CD4-positive, alpha-beta T cell treated with Interleukin-17A for 4 hours (primary cell): ENCODE measurements at places on chromosomes 11 and 22.

DNA sequence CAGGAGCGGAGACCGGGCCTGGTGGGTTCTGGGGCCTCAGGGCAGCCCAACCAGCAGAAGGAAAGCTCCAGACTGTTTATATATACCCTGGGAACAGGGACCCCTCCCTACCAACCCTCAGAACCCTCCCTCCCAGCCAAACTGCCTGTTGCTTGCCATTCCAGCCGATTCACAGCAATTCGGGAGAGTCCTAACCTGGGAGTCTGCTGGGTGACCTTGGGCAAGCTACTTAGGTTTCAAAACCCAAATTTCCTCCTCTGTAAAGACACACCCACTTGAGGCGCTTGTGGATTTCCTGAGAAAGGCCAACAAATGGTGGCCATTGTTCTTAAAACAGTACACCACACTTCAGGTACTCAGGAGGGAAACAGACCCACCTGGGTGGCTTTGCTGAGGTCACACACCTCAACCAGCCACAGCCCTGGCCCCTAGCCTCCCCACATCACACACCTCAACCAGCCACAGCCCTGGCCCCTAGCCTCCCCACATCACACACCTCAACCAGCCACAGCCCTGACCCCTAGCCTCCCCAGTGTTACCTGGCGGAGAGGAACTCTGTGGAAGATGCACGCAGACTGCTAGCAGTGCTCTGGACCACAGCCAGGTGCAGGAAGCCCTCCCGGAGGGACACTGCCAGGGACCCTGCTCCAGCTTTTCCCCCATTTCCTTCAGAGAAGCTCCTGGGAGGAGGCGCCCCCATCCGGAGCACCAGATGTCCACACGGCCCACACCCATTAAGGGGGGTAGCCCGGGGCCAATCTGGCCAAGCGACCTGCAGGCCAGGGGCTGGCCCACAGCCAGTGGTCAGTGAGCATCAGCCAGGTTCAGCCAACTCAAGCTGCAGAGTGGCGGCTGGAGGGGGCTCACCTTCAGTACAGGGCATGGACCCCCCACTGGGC lies 6.2 kb downstream of the SHISA8 start:
- peak; percentile 23 for DNase-seq

- DNase-seq: no peak
Observed at GRCh38 chr11:35876786-35877185, 67.1 kb upstream of the LDLRAD3 start.

- DNase-seq: no peak
Observed at GRCh38 chr22:24319451-24319850, 48.8 kb downstream of the SPECC1L start.

DNA sequence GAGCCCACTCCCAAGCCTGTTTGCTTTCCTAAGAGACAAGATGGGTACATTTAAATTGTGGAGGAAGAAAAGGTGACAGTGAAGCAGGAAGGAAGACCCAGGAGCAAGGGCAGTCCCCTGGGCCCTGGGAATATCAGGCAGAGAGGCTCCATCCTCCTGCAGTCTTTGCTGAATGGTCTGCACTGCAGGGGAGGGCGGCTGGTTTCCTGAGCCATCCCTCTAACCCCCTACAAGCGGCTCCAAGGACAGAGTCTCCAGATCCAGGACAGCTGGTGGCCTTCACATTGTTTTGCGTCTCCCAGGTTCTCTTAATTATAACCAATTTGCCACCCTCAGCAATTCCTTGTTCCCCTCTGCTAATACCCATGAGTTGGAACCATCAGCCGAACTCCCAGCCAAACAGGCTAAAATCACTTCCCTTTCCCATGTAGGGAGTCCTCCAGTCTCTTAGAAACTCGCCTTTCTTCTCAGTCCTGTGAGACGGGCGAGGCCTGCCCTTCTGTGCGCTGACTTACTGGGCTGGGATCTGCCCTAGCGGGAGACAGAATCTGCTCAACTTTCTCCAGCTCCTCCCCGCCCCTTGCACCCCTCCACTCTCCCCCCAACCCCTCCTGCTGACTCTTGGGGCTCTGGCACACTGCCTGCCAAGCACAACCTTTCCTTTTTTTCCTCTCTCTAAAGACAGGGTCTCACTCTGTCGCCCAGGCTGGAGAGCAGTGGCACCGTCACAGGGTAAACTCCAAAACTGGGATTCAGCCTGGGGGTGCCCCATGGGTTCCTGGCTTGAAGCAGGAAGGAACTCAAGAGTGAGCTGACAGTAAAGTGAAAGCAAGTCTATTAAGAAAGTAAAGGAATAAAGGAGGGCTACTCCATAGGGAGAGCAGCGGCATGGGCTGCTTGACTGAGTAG lies 53.4 kb upstream of the EMID1 start:
- DNase-seq: no peak

- DNase-seq: no peak
Observed at GRCh38 chr22:23842599-23842998, 3.8 kb upstream of the DERL3 start.

DNA sequence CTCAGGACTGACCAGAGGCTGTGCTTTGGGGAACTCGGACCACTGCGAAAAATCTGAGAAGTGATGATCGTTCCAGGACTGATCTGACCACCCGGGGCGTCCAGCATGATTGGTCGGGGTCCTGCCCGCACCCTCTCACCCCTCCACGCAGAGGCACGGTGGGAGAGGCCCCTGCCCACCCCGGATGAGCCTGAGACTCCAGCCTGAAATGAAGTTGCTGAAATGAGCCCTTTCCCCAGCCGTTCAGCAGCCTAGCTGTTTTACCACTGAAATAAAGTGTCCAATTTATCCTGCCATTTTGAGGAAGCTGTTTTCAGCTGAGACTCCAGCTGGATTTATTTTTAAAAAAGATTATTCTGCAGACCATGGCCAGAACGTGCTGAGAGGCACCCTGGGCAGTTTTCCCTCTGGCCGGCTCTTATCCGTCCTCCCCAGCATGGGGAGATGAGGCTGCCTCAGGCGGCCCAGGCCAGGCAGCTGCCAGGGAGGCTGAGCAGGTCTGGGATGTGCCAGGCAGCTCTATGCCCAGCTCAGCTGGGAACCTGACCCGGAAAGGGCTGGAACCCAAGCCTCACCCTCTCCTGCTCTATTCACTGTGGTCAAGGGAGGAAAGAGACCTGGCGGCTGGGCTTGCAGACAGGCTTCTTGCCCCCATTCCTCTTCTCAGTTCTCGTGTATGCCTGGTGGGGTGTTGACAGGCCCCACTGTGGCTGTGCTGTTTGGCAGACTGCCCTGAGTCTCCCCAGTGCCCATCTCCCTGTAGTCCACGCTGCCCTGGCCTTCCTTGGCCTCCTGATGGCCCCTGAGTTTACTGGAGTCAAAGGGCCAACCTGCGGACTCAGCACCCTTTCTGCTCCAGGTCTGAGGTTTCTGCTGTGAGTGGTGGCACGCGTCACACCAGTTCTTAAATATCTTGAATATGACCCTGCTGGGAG lies 161.0 kb upstream of the B3GAT1 start:
- DNase-seq: no peak

DNA sequence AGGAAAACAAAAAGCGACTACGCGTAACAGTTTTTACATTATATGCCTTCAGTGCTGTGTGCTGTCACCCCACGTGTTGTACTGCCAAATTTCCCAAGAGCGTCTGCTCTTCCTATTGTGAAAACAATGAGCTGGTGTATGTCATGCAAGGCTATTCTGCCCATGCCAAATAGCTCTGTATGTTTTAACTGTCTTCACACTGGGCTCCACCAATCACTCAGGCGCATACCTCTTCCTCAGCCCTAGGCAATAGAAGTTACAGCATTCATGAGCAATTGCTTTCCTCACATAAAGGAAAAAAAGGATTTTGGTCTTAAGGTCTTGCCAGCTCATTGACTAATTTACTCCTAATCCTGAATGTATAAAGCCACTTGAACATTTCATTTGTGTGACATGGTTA lies 606.8 kb downstream of the NTM start:
- DNase-seq: no peak
